Left lung (tissue), 14 donors: ENCODE measurements at places on chromosomes 12 and 14. TPM values are rescaled to one million over a fixed set of nuclear protein-coding genes. Genes with fewer than 3 reads are reported as not detected.

C12orf54 gene
- not detected for total RNA-seq

RERG gene
- total RNA-seq, result 11.5 TPM

LMNTD1 gene
- not detected for total RNA-seq

GRCh38 chr12:103105971-103106597, 148.6 kb downstream of the ASCL1 start:
- no peaks in the 10 kb centered on the region for H3K4me1 ChIP-seq
- H3K4me3 ChIP-seq, result no peak overlapping the region
- H3K27ac ChIP-seq, result no peak overlapping the region
- no peak for DNase-seq
- H3K36me3 ChIP-seq, result no peaks in the 10 kb centered on the region

DNA sequence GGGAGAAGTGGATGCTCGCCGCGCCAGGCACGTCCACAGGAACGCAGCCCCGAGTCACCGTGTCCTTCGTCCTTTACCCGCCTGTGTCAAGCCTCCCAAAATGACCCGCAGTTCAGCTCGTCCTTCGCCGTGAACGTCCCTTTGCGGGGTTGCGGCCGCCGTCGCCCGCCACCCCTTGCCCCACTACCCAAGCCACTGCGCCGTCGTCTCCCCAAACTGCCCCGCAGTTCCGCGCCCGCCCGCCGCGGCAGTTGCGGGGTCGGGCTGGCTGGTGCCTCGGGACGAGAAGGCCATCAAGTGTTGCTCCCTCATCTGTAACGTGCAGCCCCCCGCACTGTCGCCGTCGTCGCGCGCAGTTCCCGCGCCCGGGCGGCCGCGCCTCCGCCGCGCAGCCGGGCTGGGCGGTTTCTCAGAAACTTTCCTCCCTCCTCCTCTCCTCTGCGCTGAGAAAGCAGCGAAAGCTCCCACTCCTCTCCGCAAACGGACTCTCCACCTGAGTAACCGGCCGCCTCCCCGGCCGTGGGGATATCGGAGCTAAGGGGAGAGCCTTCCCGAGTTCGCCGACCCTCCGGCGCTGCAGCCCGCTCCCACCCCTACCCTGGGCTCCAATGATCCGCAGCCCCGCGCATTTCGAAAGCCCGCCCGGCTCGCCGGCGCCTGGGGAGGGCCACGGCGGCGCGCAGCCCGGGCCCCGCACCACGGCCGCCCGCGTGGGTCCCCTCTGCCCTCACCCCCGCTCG, 6.7 kb downstream of the CDKN1B start:
- H3K36me3 ChIP-seq, result peaks cover 24% of the 10 kb centered on the region
- DNase-seq, result peak; percentile 49
- H3K4me3 ChIP-seq, result peak overlapping the region; percentile 90
- no peaks in the 10 kb centered on the region for H3K27me3 ChIP-seq
- peak overlapping the region; percentile 100 for H3K27ac ChIP-seq

GRCh38 chr14:65302571-65303189, 109.8 kb upstream of the FUT8 start:
- H3K36me3 ChIP-seq, result no peaks in the 10 kb centered on the region
- peak overlapping the region; percentile 30 for H3K27ac ChIP-seq
- H3K4me1 ChIP-seq, result no peaks in the 10 kb centered on the region
- no peaks in the 10 kb centered on the region for H3K27me3 ChIP-seq
- no peak overlapping the region for H3K4me3 ChIP-seq
- no peak for DNase-seq

DNA sequence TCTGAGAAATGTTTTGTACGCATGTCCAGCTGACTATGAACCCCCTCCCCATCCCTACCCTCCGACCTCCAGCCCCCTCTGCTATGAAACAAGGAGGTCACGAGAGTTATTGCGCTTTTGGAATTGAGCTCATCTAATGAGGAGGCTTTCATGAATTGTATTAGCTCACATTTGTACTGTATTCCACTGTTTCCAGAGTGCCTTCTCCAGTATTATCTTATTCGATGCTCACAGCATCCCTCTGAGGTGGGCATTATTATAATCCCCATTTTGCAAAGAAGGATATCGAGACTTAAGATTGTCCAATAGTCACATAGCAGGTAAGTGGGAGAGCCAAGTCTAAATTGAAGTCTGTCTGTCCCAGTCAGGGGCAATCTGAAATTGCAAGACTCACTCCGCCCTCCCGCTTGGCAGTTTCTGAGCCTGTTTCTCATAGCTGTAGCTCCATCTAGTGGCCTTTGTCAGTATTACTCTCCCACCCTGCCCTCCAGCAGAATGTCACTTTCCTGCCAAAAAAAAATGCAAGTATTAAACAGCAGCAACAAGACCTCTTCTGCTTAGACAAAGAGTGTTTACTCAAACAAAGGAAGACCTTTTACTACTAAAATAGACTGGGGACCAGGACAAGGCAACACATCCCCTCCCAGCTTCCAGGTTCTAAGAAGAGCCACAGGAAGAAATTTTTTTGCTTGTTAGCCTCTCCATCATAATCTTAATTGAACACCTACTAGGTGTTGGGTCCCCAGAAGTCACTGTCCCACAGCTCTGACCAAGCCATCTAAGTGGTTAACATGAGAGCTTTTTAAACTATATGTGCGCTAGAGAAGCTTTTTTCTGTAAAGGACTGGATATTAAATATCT, 48.6 kb upstream of the TMEM233 start:
- H3K27me3 ChIP-seq, result no peaks in the 10 kb centered on the region
- no peak overlapping the region for H3K27ac ChIP-seq
- no peak for DNase-seq
- no peaks in the 10 kb centered on the region for H3K36me3 ChIP-seq
- no peak overlapping the region for H3K4me3 ChIP-seq
- no peaks in the 10 kb centered on the region for H3K4me1 ChIP-seq

DNA sequence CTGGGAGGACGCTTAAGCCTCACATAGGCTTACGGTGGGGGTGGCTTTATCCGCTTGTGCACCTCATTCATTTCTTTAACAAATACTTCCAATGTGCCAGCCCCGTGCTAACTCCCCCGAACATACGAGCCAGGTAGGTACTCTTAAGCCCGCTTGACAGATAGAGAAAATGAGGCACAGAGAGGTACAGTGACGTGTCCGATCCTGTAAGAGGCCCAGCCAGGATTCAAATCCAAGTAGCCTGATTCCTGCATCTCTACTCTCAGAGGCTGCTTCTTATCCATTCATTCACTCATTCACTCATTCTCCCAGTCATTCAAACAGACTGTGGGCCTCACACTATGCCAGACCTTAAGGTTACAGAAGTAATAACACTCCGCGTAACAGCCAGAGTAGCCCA, 477 bp downstream of the OAS3 start:
- H3K4me1 ChIP-seq, result peaks cover 11% of the 10 kb centered on the region
- no peaks in the 10 kb centered on the region for H3K36me3 ChIP-seq
- H3K27me3 ChIP-seq, result no peaks in the 10 kb centered on the region
- peak overlapping the region; percentile 82 for H3K4me3 ChIP-seq
- DNase-seq, result no peak

GRCh38 chr14:51097287-51097686, 2.4 kb upstream of the TRIM9 start:
- no peaks in the 10 kb centered on the region for H3K36me3 ChIP-seq
- no peak overlapping the region for H3K27ac ChIP-seq
- peaks cover 9% of the 10 kb centered on the region for H3K4me1 ChIP-seq
- DNase-seq, result no peak
- H3K27me3 ChIP-seq, result peaks cover 85% of the 10 kb centered on the region

- no peak overlapping the region for H3K27ac ChIP-seq
- H3K36me3 ChIP-seq, result no peaks in the 10 kb centered on the region
- DNase-seq, result no peak
- peaks cover 3% of the 10 kb centered on the region for H3K27me3 ChIP-seq
- peaks cover 8% of the 10 kb centered on the region for H3K4me1 ChIP-seq
Measured at GRCh38 chr12:3139760-3140159, 62.6 kb downstream of the TSPAN9 start.

- H3K27me3 ChIP-seq, result no peaks in the 10 kb centered on the region
- no peak overlapping the region for H3K4me3 ChIP-seq
- H3K36me3 ChIP-seq, result no peaks in the 10 kb centered on the region
- no peaks in the 10 kb centered on the region for H3K4me1 ChIP-seq
- no peak overlapping the region for H3K27ac ChIP-seq
- DNase-seq, result no peak
Measured at GRCh38 chr14:42944284-42944683, 1337.6 kb downstream of the LRFN5 start.

DNA sequence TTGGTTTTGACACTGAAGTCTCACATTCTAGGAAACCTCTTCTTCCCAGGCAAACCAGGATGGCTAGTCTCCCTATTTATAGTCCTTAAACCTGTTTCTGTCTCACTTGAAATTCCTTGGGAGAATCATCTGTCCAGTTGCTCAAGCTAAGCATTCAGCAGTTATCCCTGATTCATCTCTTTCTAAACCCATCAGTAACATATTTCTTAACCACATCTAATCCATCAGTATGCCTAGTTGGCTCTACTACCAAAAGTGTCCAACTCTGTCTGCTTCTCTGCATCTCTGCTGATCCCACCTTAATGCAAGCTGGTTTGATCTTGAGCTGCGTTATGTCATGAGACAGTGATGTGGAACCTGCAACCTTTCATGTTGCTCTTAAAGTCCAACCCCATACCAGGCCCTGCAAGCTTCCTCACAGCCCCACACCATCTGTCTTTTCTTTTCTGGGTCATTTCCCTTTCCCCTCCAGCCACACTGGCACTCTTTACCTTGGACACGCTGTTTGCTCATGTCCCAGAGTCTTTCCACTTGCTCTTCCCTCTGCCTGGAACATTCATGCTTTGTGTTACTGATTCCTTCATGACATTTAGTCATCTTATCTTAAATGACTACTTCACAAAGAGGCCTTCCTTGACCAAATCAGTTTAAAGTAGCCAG, 380.8 kb upstream of the RGS6 start:
- no peak for DNase-seq
- H3K27me3 ChIP-seq, result no peaks in the 10 kb centered on the region
- H3K4me3 ChIP-seq, result no peak overlapping the region
- no peak overlapping the region for H3K27ac ChIP-seq
- no peaks in the 10 kb centered on the region for H3K4me1 ChIP-seq

- H3K27me3 ChIP-seq, result no peaks in the 10 kb centered on the region
- no peak overlapping the region for H3K27ac ChIP-seq
- H3K4me3 ChIP-seq, result no peak overlapping the region
- no peaks in the 10 kb centered on the region for H3K36me3 ChIP-seq
- no peaks in the 10 kb centered on the region for H3K4me1 ChIP-seq
- DNase-seq, result no peak
Measured at GRCh38 chr12:41250748-41251147, 62.6 kb downstream of the PDZRN4 start.

- H3K27ac ChIP-seq, result no peak overlapping the region
- H3K4me3 ChIP-seq, result no peak overlapping the region
- peaks cover 16% of the 10 kb centered on the region for H3K4me1 ChIP-seq
- no peak for DNase-seq
Measured at GRCh38 chr14:77305696-77306095, 15.0 kb downstream of the POMT2 start.

- DNase-seq, result no peak
- no peaks in the 10 kb centered on the region for H3K36me3 ChIP-seq
- H3K4me1 ChIP-seq, result no peaks in the 10 kb centered on the region
- no peak overlapping the region for H3K27ac ChIP-seq
- H3K27me3 ChIP-seq, result no peaks in the 10 kb centered on the region
Measured at GRCh38 chr12:75823475-75823874, 208.1 kb downstream of the PHLDA1 start.
